ENCODE measurements at places on chromosomes 7 and 10.

GRCh38 chr10:27440478-27440877, 63.6 kb upstream of the RAB18 start:
- no peak for DNase-seq

- DNase-seq = no peak
Observed at GRCh38 chr7:33982425-33982786, 77.1 kb downstream of the BMPER start.

DNA sequence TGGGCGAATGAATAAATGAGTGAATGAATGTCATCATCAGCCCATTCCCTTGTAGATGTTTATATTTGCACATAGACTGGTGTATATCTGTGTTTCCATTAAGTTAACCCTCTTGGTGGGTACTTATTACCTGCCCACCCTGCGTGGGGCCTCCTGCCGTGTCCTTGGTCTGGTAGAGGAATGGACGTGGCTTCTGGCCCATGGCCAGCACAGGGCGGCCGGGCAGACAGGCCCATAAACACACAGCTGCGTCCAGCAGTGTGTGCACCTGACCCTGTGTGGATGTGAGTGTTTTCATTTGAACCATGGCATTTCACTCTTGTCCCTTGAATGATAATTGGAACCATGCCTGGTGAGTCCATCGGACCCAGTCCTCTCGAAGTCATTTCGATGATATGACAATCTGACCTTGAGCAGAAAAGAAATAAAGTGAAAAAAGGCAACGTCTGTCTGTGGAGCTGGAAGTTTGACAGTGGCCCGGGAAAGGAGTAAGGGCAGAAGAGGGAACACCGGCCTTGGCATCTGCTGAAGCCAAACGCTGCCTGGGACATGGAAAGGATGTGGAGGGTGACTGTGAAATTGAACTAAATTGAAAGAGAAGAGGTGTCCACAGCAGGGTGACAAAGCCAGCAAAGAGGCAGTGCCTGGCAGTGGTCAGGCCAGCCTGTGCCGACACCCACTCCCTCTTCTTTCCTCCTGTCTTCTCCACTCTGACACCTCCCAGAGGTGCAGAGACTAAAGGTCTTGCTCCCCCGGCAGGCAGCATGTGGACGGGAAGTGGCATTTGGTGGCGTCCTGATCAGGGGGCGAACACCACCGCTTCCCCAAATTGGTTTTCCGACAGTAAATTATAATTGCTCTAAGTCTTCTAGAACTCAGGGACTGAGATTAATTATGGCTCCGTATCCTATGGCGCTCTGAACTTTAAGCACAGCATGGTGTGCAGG, 199.0 kb upstream of the ZMIZ1 start:
- DNase-seq = no peak

DNA sequence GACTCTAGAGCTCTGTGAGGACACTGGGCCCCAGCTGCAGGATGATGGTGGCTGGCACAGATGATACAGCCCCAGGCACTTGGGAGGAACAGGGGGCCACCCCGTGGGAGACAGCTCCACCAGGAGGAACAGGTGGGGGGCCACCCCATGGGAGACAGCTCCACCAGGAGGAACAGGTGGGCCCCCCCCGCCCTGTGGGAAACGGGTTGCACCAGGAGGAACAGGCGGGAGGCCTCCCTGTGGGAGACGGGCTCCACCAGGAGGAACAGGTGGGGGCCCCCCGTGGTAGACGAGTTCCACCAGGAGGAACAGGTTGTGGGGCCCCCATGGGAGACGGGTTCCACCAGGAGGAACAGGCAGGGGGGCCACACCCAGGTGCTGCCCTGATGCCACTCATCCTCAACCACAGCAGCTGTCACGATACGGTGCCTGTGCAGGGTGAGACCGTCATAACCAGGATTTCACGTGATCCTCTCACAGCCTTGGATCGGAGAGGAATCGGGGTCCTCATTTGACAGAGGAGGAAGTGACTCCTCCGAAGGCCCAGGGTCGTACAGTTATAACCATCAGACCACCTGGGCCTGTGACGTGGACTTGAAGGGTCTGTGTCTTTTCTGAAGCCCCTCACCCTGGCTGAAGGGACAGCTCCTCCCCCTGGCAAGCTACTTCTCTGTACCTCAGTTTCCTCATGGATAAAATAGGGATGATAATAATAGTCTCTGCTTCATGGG, 49.2 kb upstream of the NANOS1 start:
- no peak for DNase-seq

- DNase-seq = no peak
Observed at GRCh38 chr10:124366825-124367224, 51.9 kb downstream of the OAT start.

GRCh38 chr10:73997461-73997786, 492 bp upstream of the VCL start:
- no peak for DNase-seq

DNA sequence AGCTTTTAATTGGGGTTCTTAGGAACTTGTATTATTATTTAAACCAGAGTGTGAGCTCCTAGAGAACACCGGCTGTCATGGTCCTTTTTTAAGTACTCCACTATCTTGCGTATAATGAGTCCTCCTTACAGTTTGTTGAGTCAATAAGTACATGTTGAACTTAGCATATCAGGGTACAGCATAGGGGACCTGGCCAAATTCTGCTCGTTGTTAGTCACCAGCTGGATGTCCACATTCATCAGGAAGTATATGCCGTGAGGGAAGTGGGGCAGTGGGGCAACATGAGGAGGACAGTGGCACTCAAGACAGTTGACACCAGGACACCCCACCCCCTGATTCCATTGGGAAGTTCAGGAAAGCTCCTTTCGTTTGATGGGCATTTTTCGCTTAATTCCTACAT, 16.6 kb downstream of the RPP30 start:
- DNase-seq = no peak

DNA sequence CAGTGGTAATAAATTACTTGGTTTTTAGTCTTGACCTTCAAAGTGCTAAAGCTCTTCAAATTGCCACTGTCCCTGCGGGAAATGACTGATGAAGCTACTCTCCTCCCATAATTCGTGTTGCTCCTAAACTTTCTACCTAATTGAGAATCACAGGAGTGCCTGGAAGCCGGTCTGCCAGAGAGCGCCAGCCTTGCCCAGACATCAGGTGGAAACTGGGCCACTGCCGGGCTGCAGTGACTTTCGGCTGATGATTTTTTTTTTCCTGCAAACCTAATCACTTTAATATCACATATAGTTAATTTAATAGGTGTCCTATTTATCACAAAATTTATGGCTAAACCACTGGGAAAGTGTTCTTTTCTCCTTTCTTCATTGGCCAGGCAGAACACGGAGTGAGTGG, 59.6 kb upstream of the UBE3C start:
- DNase-seq = no peak

DNA sequence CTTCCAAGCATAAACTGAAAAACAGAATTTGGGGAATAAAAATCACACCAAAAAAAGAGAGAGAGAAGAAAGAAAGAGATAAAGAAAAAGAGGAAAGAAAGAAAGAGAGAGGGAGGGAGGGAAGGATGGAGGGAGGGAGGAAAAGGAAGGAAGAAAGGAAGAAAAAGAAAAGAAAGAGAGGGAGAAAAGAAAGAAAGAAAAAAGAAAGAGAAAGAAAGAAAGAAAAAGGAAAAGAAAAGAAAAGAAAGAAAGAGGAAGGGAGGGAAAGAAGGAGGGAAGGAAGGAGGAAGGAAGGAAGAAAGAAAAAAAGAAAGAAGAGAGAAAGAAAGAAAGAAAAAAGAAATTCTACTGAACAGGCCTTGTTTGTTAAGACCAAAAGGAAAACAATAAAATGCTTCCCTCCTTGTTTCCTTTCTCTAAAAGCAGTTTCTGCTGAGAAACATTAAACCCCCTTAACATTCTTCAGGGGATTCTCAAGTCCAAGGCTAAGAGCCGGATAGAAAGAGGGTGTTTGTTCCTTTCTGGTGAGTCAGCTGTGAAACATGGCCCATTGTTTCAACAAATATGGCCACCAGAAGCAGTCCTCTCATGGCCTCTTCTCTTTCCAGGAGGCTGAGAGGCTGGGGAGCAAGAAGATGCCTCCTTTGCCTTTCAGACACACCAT, 46.9 kb upstream of the GPAM start:
- DNase-seq = no peak

DNA sequence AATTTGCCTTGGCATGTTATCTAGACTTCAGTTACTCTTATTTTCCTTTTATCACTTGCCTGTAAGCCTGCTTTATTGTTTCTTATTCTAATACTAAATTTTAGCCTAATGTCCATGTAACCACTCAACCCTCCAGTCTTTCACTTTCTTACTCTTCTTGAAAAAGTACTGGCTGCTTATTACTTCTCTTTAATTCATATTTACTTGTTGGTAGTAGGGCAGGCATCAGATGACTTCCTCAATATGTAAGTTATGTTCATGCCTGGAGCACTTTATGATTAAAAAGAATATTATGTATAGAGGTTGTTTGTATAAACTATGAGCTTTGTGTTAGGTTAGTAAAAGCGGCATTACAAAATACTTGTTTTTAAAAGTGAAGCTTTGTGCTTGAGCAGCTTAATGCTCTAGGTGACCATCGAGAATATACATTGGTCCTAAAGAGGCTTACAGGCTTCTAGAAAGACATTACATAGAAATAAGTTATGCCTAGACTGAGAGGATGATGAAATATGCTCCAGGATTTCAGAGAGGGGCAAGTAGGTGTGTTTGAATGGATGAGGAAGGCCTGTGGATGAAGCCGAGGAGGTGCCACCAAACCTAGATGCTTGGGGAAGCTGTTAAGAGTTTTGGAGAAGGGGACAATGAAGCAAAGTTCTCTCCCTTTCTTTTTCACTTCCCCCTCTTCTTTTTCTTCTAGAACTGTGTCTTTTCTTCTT, 207.1 kb upstream of the HDAC9 start:
- no peak for DNase-seq

- no peak for DNase-seq
Observed at GRCh38 chr10:35355971-35356724, 19.8 kb downstream of the CCNY start.

DNA sequence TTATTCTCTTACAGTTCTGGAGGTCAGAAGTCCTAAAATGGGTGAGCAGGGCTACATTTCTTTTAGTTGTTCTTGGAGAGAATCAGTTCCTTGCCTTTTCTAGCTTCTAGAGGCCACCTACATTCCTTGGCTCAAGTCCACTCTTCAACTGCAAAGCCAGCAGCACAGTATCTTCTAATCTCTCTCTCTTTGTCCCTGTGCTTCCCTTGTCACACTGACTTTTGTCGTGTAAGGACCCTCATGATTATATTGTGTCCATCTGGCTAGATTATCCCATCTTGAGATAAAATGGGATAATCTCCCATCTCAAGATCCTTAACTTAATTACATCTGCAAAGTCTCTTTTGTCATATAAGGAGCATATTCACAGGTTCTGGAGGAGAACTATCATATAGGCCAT, 359.0 kb downstream of the ADRA2A start:
- DNase-seq = no peak

- peak; percentile 9 for DNase-seq
Observed at GRCh38 chr7:48004032-48004431, 24.6 kb upstream of the HUS1 start.

- DNase-seq = no peak
Observed at GRCh38 chr10:119466655-119467054, 75.9 kb downstream of the RGS10 start.

DNA sequence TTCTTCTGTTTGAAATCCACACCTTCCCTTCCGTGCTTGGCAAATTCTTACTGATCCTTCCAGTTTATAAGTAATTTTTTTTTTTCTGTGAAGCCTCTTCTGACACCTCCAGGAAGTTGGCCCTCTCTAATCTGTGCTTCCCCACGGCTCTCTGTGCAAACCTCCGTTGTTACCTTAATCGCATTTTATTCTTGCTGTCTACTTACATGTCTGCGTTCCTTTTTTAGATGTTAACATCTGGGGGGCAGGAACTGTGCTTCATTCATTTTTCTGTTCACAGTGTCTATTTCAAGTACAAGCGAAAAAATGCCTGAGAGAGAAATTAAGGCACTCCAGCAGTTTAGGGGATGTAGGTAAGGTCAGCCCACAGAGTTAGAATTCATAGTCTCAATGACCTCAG, 8.4 kb upstream of the CAMK1D start:
- no peak for DNase-seq

- no peak for DNase-seq
Observed at GRCh38 chr10:132987671-132988571, 45.6 kb upstream of the CFAP46 start.

- DNase-seq = no peak
Observed at GRCh38 chr7:136015638-136016037, 38.5 kb upstream of the MTPN start.

- no peak for DNase-seq
Observed at GRCh38 chr7:135386776-135387175, 123.1 kb downstream of the CNOT4 start.

DNA sequence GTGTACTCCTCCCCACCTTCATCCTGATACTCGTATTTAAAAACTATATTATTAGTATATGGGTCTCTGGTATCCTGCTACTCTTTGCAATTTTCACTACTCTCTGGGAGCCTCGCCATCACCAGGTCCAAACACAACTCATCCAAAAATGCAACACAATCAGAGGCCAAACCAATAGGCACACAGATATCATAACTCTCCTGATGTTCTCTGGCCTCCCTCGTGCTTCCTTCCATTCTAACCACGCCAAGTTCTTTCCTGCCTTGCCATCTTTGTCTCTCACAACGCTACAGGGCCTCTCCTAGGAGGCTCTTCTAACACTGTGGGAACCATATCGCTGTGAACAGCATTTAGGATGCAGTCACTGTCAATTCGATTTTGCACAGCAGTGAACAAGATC, 7.3 kb downstream of the RHEB start:
- no peak for DNase-seq

DNA sequence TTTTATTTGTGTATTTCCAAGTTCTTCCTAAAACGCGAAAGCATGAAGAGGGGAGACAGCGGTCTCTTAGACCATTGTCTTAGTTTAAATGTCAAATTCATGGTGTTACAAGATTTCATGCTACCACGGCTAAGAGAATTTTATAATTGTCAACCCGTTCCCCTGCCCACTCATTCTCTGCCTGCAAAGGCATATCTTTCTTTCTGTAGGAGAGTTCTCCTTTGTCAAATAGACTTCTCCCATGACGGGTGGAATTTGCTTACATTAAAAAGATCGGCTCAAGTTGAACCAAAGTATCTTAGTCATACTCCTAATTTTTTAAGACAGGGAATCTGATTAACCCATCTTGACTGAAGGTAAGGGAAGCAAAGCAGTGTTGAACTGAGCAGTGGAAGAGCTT, 539.2 kb downstream of the REEP3 start:
- DNase-seq = no peak

DNA sequence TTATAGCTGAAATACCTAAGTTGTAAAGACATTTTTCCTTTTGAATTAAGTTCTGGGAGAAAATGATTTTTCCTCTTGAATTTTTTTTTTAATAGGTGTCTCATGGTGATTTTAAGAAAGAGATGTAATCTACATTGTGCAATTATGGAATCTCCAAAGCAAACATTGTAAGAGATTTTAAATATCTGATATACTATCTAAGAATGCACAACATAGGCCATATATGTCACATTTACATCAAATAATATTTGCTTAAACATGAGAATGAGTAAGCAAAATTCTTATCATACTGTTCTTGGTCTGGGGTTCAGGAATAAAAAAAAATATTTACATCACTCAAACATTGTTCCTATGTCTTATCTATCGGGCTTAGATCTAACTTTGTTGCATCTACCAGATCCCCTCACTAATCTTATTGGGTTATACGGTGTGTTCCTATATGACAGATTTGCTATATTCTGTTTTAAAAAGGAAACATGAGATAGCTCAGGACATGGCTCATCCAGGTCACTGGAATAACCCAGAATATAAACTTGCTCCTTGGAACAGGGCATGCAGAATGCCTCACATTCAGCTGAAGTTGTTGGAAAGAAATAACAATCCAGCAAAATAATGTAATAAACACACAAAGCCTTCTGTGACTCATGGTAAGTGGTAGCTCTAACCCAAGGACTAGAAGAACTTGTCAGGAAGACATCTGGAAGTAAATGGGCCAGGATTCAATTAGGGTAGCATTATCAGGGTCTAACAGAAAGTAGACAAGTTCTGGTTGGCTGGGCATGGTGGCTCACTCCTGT, 794.7 kb downstream of the IPMK start:
- DNase-seq = no peak
